ENCODE measurements at places on chromosomes 7 and 10. TPM values are rescaled to one million over a fixed set of nuclear protein-coding genes. Genes with fewer than 3 reads are reported as not detected.

DNA sequence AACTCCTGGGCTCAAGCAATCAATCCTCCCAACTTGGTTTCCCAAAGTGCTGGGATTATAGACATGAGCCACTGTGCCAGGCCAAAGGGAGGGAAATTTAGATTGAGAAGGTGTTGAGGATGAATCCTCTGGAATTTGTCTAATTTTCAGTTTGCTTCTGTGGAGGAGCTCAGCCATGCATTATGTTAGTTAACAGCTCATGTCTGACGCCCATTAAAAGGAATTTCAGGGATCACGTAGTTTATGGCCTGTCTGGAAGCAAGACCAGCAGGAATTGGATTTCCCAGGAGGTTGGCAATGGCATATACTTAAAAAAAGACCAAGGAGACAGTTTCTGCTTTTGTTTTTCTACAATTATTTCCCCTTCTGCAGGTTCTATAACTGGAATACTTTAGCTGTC lies 165.7 kb downstream of the OTUD1 start:
- no peak for DNase-seq

GRCh38 chr7:130084037-130084875 lies 13.9 kb downstream of the KLHDC10 start:
- DNase-seq = no peak

DNA sequence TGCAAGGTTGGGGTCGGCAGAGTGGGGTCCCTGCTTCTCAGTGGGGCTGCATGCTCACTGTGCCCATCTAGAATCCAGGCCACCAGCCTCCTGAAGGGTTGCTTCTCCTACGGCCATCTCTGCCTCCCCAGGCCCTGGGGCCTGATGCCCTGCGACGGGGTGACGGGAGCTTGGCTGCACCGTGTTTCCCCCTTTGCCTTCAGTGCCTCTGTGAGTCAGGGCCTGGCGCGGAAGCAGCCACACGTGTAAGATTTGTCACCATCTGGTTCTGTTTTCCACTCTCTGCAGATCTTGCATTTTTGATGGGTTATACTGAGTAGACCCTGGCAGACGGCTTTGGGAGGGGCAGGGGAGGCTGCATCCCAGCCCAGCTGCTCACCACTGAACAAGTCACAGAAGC lies 7.2 kb downstream of the ADAMTS14 start:
- no peak for DNase-seq

DNA sequence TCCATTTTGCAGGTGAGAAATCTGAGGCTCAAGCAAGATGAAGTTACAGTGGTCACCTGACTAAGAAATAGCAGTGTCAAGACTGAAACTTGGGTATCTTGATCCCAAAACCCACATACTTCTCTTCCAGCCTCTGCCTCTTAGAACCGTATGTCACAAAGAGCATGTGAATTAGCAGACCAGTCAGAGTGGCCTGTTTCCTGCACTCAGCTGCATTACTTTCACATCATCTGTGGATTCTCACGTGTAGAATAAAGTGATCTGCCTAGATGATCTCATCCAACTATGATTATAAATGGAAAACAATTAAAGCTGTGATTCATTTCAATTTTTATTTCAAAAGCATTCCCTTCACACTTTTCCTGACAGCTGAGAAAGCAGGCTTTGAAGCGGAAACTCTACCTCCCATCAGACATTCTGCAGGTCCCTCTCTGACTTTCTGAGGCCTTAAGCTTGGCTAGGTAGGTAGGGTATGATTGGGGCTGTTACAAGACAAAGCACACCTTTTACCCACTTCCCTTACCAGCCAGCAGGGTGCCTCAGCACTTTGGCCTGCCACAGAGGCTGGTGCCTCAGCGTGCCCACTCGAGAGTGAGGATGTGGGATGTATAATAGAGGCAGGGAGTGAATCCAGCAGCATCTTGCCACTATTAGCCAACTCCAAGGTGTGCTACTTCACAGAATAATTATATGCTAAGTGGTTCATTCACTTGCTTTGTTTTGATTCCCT lies 70.2 kb upstream of the PDE1C start:
- DNase-seq = no peak

DNA sequence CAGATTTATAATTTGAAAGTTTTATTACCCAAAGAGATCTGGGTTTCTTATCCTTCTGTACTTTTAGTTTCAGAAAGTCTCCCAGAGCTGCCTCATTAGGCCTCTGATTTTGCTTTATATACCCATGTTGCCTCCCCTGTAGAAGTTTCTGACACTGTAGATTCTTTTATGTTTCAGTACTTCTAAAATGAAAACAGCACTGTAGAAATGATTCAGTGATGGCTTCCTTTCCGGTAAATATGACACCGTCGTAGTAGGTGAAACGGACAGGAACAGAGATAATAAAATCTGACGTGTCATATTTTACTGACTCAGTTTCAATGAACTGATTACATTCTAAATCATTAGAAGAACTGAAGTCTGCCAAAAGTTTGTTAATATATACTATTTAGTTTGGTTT lies 272.7 kb downstream of the TWIST1 start:
- no peak for DNase-seq

GRCh38 chr7:27616914-27617548 lies 45.7 kb downstream of the HIBADH start:
- DNase-seq = no peak

GRCh38 chr10:119325131-119325530 lies 117.8 kb downstream of the GRK5 start:
- DNase-seq = no peak

DNA sequence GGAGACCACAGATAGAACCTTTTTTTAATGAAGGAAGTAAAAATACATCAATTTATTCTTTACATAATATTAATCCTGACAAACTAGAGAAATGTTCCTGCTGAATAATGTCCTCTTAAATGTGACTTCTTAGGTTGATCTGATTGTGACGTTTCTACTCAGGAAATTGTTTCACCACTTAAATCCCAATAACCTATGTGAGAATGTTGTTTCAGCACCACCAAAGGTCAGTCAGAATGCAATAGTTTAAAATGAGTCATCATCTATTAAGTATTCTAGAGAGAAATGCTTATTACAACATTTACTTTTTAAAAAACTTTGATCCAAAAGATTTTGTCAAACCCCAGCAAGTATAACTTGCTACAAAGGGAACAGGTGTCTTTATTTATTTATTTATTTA lies 155.4 kb upstream of the CACNA2D1 start:
- DNase-seq = no peak

GRCh38 chr10:96850825-96851224 lies 18.7 kb downstream of the LCOR start:
- no peak for DNase-seq

DNA sequence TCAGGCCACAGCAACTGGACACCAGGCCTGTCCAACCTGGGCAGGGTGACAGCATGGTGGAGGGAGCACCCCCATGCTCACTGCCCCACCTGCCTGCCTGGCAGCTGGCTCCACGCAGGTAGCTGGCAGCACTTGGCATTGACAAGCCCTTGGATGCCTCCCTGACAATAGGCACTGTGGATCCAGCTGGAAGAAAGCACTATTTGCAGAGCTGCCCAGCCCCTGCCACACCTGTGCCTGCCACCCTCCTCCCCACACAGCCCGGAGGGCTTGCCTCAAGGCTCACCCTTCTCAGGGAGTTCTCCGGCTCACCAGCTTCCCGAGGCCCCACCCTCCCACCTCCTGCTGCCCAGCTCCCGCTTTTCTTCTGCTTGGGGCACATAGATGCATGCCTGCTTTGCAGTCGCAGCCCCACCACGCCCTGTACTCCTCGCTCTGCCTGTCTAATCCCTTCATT lies 160.1 kb downstream of the NEURL1 start:
- no peak for DNase-seq

GRCh38 chr10:73899423-73899822 lies 11.5 kb upstream of the PLAU start:
- no peak for DNase-seq

CYP3A4 gene
- not detected for polyA plus RNA-seq

EIF3A gene
- polyA plus RNA-seq = 60.4 TPM

Measured in lung (tissue), 17 donors.